GM12891 (cell line): ENCODE measurements at places on chromosomes 11 and 22.
A peak's percentile ranks its signal among the peaks of the same experiment; 100 is the strongest.

- no peak for DNase-seq
These were observed 31.0 kb downstream of the SIK2 start for GRCh38 chr11:111633248-111633647.

GRCh38 chr11:128920666-128921065 lies 22.0 kb downstream of the TP53AIP1 start:
- no peak for DNase-seq

GRCh38 chr11:73126804-73127480 lies 15.2 kb downstream of the FCHSD2 start:
- no peak for DNase-seq

DNA sequence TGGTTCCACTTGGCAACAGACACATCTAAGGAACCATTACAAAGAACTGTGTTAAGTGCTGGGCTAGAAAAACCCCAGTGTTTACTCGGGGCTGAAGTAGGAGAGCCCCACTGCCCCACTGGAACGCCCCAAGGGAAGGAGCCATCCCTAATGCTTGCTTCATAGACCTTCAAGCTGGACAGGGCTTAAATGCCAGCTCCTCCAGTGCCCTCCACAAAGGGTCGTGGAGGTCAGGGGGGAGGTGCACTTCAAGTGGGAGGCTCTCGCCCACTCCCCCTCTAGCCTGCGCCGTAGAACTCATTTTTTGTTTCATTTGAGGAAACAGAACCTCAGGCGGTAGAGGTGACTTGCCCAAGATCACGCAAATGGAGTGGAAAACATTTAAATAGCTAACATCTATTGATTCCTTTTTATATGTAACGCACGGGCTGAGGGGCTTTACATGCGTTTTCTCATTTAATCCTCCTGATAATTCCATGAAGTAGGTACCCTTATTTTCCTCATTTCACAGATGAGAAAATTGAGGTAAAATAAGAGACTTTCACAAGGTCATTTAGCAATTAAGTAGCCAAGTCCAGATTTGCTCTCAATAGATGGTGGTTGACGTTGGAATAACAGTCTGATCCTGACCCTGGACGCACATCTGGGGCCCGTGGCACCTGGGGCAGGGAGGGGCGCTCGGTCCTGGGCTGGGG lies 545 bp upstream of the ZDHHC13 start:
- DNase-seq, result peak; percentile 18

DNA sequence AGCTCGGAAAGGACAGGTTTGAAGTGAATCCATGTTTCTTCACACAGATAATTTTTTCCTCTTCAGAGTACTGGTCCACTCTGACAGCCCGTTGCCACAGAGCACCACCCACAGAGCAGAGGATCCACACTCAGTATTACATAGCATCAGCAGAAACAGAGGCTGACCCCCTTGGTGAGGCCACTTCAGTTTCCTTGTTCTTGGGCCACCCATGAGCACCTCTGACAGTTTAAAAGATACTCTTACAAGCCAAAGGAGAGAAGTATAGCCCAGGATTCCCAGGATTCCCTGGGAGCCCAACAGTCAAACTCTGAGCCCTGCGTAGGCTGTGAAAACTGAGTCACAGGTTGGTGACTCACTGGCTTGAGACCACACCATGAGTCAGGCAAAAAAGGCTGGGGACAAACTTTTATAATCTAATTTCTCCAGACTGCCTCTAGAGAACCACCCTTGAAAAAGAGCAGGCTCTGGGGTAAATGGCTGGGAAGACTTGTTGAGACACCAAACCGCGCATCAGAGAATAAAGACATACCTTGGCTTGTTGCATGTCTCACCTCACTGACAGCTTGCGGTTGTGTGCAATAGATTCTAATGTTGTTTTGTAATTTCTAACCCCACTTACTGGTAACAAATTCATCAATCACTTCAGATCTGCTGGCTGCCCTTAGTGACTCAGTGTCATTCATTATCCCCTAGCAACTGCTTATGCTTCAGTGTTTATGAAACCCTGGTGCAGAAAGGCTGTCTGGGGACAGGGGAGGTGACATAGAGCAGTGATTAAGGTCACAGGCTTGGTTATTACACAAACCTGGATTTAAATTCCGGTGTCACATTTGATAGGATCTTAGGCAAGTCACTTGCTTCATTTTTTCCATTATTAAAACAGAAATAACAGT lies 56.9 kb upstream of the PRSS23 start:
- no peak for DNase-seq

GRCh38 chr11:15258433-15259165 lies 143.9 kb downstream of the INSC start:
- no peak for DNase-seq

GRCh38 chr11:94449437-94449836 lies 44.2 kb downstream of the MRE11 start:
- no peak for DNase-seq

DNA sequence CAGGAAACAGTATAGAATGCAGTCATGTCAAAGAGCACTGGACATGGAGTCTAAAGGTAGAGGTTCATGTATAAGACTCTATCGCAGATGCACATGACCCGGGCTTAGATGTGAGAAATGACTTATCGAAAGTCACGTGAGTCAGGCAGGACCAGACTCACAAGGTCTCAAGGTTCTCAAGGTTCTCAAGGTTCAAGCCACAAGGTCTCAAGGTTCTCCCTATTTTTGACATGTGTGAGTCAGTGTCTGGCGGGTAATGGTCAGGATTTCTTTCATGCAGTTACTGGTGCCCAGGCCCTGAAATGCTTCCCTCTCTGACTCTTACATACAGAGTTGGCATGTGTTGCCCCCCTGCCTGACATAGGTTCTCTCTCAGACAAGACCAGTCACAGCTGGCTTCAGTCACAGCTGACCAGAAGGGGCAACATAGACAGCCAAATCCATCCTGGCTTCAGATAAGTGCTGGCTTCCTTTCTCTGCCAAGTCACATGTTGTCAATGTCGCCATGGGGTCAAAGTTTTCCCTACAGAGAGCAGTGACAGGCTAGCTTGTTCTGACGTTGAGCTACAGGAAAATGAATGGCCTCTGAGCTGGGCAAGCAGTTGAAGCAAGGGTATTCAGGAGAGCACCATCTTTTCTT lies 10.1 kb downstream of the CSRP3 start:
- no peak for DNase-seq

GRCh38 chr22:20799449-20799848 lies 25.5 kb downstream of the SERPIND1 start:
- no peak for DNase-seq

GRCh38 chr11:76071090-76071489 lies 135.2 kb downstream of the WNT11 start:
- DNase-seq, result no peak

- DNase-seq, result no peak
These were observed 8.9 kb downstream of the SULT4A1 start for GRCh38 chr22:43853328-43853931.
